ENCODE measurements at places on chromosomes 11 and 22. TPM values are rescaled to one million over a fixed set of nuclear protein-coding genes. Genes with fewer than 3 reads are reported as not detected.

DNA sequence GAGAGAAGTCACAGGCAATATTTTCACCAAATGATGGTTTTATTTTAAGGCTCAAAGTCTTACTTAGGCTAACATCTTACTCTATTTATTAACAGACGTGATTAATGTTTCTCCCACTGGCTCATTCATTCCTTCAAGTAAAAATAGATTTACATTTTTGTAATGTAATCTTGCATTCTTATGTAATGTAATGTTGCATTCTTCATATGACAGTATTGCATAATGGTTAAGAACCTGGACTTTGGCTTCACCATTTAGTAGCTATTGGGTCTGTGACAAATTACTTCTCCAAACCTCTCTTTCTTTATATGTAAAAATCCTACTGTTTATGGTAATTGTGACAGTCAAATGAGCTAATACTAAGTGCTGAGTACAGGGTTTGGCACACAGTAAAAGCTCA, 3.3 kb upstream of the DIXDC1 start:
- DNase-seq: no peak

DNA sequence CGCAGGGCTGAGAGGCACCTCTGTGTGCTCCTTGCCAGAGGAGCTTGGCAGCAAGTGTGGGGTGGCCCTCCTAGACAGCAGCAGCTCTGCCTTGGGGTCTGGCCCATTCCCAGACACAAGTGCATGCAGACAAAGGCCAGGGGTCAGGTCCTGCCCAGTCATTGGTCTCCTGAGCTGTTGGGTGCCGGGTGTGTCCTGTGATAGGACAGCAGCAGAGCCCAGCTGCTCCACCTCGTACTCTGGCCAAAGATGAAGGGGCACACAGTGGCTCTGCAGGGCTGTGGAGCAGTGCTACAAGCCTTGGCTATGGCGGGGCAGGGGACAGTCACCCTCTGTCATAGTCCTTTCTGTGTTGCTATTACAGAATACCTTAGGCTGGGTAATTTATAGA, 17.3 kb upstream of the OSBPL5 start:
- DNase-seq: no peak

DNA sequence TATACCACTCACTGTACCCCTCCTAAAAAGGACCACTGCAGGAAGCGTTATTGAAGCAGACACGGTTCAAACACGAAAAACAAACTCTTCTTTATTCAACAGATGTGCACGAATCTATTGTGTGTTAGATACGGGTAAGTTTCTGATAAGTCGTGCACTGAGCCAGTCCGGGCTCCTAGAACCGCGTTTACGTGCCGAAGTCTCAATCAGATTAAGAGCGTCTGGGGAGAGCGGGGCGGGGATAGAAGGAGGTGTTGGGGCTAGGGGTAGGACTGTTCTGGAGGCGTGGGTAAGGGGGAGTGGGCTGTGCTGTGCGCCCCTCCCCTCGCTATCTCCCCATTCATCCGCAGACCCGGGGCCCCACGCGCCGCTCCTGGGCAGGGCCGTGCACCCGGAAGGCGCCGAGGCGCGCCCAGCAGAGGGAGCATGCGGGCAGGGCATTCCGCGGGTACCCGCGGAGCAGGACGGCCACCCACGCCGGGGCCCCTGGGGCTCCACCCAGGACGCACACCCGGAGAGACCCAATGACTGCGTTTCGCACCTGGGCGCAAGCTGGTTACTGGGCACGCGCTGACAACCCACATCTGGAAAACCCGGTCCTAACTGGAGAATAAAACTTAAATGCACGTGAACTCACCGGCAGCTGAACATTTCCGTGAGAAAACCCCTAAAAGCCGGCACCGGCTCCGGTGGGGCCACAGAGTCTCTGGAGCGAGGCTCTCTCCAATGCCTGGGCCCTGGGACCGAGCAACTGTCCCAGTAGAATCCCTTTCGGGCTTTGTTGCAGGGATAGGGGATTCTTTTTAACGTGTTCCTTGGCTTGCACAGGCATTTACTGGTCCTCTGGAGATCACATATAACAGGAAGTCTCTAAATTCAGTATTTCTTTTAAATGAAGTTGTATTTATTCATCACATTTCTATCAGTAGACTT, 40.6 kb downstream of the WEE1 start:
- DNase-seq: peak; percentile 79

- no peak for DNase-seq
Observed at GRCh38 chr11:102479733-102480132, 27.2 kb upstream of the TMEM123 start.

DNA sequence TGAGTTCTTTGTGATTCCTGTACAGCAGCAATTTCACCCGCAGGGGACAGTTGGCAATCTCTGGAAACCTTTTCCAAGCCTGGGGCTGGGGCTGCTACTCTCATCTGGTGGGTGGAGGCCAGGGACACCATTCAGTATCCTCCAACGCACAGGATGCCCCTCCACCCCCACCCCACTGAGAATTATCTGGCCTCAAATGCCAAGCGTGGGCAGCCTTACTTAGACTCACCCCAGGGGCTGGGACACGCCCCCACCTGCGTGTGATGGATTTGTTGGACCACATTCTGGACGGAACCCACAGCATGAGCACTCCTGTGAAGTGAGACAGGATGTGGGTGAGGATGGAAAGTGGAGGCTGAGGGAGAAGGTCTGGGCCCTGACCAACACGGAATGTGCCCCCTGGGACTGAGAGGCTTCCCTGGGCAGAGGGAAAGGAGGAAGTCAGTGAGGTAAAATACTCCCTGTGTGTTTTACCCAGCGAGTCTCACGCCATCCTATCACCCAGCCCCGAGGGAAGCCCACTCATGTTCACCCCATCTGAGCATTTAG, 13.7 kb downstream of the RASD2 start:
- DNase-seq: no peak

GRCh38 chr22:33964121-33964520, 43.8 kb upstream of the LARGE1 start:
- no peak for DNase-seq

DNA sequence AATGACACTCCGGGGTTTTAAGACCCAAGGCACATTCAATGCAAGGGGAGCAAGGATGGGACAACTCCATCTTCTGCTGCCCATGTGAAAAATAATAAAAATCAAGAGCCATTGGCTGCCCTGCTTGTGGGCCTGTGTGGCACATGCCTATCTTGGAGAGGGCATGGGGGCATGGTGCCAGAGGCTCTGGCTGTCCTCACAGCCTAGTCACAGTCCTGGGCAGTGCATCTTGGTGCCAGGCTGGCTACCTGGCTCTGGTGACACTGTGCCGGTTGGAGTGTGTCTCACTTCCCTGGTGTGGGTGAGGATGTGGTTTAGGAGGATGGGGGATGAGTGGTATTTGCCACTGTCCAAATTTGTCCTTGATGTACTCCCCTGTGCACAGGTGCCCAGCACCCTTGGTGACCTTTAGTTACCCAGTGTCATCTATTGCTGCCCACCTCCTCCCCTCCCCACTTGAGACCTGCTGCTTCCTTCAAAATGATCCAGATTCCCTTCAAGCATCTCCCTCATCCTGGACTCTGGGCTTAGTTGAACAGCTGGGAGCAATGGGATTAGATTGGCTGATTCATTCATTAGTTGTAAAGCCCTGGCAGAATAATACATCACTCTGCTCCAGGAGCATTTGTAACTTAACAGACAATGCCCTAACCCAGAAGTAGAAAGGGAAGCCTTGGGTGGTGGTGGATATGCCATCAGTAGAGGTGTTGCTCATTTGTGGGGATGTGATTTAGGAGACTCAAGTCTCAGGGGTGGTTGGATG, 4.6 kb downstream of the TMEM86A start:
- DNase-seq: no peak

DNA sequence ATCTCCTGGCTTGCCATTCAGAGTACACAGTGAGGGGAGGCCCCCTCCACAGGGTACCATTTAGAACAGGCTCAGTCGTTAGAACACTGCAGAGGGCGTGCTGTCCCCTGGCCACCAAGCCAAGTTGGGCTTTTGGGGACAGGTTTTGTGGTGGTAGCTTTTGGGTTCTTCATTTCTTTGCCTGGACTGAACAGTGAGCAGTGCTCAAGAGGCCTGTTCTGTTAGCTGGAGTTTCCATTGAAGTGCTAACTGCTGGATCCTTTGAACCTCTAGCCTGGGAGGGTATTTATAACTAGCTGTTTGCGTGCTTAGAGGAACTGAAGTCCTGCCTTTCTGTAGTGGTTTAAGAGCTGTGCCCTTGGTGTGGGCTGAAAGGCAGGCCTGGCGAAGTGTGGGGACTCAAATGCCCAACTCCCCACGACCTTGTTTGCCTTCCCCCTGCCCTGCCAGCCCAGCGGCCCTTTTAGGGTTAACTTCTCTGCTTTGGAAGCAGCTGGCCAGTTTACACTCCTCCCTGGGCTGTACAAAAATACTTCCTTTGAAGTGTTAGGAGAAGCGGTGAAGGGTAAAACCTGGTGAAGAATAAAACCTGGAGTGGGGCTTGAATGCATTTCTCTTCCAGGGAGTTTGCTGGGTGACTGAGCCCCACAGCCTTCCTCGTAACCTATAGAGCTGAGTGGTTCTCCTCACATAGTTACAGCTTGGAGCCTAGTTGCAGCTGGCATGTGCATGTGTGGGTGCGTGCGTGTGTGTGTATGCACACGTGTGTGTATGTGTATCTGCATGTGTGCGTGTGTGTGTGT, 34.6 kb downstream of the ZNRF3 start:
- DNase-seq: peak; percentile 54

OR10A2 gene
- total RNA-seq: not detected
